Activated CD4-positive, CD25-positive, alpha-beta regulatory T cell treated with anti-CD3 and anti-CD28 coated beads, Interleukin-2, amount 50 U/mL, for 16 hours (primary cell): ENCODE measurements at places on chromosomes 3 and 15.

- no peak for DNase-seq
Observed at GRCh38 chr3:11919390-11919789, 72.7 kb upstream of the TAMM41 start.

GRCh38 chr15:75817138-75817935 is 25.9 kb upstream of the UBE2Q2 start:
- DNase-seq, result no peak

GRCh38 chr3:13278783-13279531 is 141.2 kb downstream of the NUP210 start:
- no peak for DNase-seq

- DNase-seq, result no peak
Observed at GRCh38 chr15:90038632-90039095, 37.5 kb downstream of the ZNF710 start.

GRCh38 chr15:38672814-38673670 is 108.4 kb upstream of the RASGRP1 start:
- no peak for DNase-seq

- no peak for DNase-seq
Observed at GRCh38 chr3:54960701-54961100, 32.8 kb upstream of the LRTM1 start.

DNA sequence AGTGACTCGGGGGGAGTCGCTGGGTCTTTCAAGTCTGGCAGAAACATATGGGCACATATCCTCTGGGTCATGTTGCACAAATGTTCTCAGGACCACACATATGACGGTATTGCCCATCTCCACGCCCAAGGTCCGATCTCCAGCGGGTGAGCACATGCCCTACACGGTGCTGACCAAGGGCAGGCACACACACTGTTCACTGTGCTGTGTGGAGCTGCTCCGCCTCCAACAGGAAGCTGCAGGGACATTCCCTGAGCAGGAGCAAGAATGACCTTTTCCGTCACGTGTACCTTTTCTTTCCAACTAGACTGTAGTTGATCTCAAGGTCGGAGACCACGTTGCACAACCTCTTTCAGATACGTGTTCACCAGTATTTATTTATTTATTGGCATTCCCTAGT is 41.7 kb upstream of the B3GNT5 start:
- no peak for DNase-seq

DNA sequence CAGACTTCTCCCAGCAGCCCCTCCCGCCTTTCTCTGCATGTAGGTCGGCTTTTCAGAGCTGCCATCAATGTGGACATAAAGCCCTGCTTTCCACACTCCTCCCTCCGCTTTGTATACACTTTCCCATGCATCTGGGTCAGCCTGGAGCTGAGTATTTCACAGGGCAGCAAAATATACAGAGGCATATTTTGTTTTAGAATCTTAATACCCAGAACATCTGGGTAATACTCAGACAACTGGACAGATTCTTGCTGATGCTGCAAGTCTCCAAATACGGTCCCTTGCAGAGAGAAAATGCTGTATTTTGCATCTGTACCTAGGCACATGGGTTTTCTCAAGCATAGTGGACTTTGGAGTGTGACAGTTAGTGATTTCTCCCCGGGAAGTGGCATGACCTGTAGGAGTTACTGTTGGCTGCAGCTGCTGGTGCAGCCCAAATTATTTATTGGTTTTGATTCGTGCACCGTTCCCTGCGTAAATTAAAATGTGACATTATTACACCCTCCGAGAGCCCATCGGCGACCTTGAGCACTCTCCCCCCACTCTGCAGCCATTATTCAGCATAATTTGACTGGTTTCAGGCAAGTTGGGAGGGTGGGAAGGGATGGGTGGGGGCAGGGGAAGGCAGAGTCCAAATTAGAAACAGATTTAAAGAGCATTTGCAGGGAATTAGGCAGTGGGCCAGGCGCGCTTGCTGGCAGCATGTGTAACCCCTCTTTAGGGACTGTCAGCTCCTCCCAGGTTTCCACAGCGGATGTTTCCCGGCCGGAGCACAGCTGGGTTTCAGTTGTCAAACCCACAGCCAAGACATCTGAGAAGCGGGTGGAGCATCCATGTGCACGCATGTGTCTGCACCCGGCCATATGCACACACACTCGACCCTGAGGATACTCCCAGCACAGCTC is 100.8 kb downstream of the CPN2 start:
- no peak for DNase-seq

GRCh38 chr3:51311055-51311454 is 74.0 kb upstream of the MANF start:
- no peak for DNase-seq

GRCh38 chr15:40088929-40089755 is 19.5 kb downstream of the BMF start:
- no peak for DNase-seq
